ENCODE measurements at places on chromosomes 2 and 18. TPM values are rescaled to one million over a fixed set of nuclear protein-coding genes. Genes with fewer than 3 reads are reported as not detected.

Gene L3MBTL4
- 0.80 TPM for total RNA-seq

GRCh38 chr18:28065031-28065792 lies 111.7 kb downstream of the CDH2 start:
- DNase-seq = no peak

- no peak for DNase-seq
Observed at GRCh38 chr2:66364495-66365333, 70.2 kb upstream of the MEIS1 start.

GRCh38 chr2:171512683-171513195 lies 9.5 kb upstream of the CYBRD1 start:
- no peak for DNase-seq

Gene GRHL1
- 3.7 TPM for total RNA-seq

DNA sequence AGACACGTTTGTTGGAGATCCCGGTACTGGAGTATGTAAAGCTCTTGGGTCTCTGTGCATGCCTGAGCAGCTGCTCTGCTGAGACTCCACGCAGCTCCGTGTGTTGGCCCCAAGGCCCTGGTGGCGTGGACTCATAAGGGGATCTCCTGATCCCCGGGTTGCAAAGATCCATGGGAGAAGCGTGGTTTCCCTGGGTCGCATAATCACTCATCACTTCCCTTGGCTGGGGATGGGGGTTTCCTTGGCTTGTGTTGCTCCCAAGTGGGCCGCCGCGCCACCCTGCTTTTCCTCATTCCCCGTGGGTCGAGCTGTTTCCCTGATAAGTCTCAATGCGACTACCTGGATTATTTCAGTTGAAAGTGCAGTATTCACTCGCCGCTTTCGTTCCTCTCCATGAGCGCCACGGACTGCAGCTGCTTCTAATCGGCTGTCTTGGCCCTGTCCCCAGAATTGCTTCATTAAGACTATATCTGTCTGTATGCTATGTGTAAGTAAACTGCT lies 76.0 kb downstream of the EPC2 start:
- DNase-seq = no peak

- no peak for DNase-seq
Observed at GRCh38 chr2:72347081-72347480, 199.4 kb upstream of the CYP26B1 start.

DNA sequence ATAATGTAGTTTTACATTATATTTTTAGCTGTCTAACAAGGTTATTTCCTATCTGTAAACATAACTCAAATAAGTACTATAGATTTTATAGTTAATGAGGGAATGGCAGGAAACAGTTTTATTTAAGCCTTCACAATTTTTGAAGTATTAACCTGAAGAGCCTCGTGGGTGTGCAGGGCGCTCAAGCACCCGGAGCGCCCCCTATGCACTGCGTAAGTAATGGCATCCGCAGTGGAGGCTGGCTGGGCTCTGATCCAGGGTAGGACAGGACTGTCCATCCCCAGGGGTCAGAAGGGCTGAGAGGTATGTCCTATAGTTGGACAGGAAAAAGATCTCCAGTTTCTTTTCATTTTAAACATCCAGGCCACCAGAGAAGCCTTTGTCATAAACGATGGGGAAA lies 8.2 kb upstream of the GBX2 start:
- no peak for DNase-seq

- DNase-seq = no peak
Observed at GRCh38 chr2:120546048-120546864, 189.4 kb upstream of the GLI2 start.

Gene FSIP2
- 0.57 TPM for total RNA-seq

GRCh38 chr2:134334542-134335353 lies 80.9 kb downstream of the MGAT5 start:
- DNase-seq = no peak

- no peak for DNase-seq
Observed at GRCh38 chr18:7982216-7982615, 415.1 kb downstream of the PTPRM start.

Gene PLB1
- total RNA-seq = 2.7 TPM

- DNase-seq = no peak
Observed at GRCh38 chr2:49105506-49105905, 48.8 kb downstream of the FSHR start.

GRCh38 chr2:168300460-168300859 lies 53.1 kb upstream of the STK39 start:
- no peak for DNase-seq

- DNase-seq = no peak
Observed at GRCh38 chr18:57670046-57670445, 48.4 kb upstream of the NARS1 start.

DNA sequence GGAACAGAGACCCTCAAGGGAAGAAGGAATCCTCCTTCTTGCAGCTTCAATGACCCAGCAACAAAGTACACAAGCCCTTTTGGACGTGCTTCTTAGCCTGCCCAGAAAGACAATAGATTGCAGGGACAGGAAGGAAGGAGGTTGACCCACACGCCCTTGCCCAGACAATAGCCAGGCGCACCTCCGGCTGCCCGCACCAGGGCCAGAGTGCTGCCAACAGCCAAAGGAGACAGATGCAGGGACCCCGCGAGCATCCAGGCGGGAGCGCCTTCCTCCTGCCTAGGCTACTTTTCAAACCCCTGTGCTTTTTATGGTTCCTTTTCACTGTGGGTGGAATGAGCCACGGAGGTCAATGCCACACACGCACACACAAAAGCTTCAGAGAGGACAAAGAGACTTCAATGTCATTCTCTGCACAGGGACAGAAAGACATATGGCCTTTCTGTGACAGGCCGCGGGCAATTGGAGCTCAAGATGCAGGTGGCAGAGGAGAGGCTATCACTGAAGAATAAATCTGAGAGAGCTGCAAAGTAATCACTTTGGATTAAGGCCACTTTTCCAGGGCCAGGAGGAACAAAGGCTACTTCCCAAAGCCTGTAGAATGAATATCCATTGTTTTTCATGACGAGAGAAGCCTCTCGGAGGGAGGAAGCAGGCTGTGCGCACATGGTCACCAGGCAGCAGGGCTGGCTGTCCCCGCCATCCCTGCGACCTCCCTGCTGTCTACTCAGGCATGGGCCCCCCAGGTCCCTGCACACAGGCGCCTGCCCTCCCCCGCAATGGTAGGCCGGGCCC lies 300.6 kb downstream of the EIPR1 start:
- no peak for DNase-seq

GRCh38 chr2:7513834-7514233 lies 596.6 kb downstream of the RNF144A start:
- DNase-seq = no peak

DNA sequence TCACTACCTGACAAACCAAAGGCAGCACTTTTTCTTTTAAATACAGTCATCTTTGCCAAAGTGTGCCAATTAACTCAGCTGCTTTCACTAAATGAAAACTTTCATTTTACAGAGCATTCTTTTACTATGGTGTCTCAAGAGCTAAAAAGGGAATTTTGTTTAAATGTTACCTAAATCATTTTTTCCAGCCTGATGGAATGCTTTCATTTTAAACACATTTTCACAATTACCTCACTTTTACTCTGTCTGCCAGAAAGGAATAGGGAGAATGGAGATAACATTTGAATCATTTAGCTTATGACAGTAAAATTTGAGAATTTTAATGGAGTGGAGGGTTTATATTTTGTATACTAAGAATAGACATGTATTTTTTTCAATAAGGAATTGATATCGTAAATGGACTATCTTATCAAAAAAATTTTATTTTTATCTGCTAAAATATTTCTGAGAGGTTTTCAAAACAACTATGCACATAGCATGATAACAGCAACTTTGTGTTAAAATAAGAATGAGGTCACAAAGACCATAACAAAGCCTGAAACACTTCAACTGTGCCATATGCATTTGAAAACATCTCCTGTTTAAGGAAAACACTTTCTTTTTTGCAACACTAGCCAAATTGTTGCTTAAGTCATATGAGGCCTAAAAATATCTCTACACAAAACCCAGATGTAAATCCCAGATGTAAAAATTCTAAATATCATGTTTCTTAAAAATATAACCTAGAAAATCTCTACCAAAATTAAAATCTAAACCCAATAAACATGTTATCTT lies 769.9 kb upstream of the FSHR start:
- no peak for DNase-seq

DNA sequence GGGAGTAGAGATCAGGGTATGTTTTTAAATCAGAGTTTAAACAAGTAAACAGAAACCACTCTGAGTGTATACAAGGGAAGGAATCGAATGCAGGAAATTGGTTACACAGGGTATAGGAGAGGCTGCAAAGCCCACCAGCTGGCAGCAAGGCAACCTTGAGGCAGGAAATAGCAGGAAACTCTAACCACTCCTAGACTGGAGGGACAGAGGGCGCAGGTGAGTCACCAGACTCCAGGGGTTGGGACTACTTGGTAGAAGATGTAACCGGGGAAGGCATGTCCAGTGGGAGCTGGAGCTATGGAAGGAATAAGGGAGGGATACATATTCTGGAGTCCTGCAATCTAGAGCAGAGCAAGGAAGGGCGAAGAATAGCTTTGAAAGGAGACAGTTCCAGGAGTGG lies 152.3 kb downstream of the MEIS1 start:
- no peak for DNase-seq

DNA sequence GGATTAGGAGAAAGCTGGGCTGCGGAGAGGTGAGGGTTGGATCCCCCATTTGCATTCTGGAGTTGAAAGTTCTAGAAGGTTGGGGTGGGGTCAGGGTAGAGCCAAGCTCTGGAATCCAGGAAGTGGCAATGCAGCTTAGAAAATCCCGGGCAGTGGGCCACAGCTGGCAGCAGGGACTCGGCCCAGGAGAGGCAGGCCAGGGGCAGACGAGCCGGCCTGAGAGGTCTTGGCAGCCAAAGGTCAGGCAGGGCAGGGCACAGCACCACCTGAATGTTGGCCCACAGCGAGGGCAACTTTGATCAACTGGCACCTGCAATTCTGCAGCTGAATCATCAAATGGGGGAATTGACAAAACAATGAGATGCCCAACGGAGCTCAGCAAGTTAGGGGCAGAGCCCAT lies 139.2 kb downstream of the INHBB start:
- DNase-seq = no peak
